ENCODE measurements at places on chromosomes 5 and 9.

DNA sequence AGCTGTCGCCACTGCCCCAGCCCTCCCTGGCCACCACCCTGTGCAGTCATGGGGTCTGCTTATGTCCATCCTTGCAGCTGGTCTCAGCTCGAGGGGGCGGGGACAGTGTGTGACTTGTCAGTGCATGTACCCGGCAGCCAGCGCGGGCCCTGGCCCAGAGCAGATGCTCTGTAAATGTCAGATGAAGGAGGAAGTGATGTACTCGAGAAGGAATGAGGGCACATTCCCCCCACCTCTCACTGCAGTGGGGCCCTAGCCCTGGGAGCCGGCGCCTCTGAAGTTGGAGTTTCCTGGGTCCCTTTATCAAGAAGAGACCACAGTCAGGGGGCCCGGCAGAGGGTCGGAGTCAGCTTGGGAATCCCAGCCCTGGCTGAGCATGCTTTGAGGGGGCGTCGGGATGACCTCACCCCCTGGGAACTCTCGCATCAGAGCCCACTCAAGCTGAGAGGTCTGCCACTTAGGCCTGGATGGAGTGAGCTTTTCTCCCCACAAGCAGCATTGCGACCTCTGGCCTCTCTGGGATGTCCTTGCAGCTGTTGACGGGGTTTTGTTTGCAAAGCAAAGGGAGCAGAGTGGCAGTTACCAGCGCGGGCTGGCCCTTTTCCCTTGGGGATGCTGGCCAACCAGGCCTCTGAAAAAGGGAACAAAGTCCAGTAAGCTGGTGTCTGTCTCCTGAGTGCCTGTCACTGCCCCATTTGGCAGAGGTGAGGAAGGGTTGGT is 19.0 kb downstream of the NEURL1B start:
- no peak for DNase-seq

- DNase-seq: no peak
Observed at GRCh38 chr9:128910906-128911305, 9.9 kb upstream of the PHYHD1 start.

DNA sequence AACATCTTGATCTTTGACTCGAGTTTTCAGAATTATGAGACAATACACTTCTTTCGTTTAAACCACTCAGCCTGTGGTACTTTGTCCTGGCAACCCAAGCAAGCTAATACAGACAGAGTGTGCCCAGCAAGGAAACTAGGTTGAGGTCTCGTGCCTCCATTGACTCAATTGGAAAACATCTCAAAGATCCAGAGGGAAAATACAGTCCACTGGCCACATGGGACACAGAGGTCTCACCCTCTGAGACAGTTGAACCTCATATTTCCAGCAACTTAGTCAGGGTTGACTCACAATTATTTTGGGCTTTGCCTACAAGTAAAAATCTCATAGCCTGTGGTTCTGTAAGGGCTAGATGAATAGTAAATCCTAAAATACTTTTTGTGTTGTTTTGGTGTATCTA is 631.5 kb downstream of the MTRR start:
- DNase-seq: no peak

- no peak for DNase-seq
Observed at GRCh38 chr5:135571066-135571609, 7.7 kb downstream of the CXCL14 start.

DNA sequence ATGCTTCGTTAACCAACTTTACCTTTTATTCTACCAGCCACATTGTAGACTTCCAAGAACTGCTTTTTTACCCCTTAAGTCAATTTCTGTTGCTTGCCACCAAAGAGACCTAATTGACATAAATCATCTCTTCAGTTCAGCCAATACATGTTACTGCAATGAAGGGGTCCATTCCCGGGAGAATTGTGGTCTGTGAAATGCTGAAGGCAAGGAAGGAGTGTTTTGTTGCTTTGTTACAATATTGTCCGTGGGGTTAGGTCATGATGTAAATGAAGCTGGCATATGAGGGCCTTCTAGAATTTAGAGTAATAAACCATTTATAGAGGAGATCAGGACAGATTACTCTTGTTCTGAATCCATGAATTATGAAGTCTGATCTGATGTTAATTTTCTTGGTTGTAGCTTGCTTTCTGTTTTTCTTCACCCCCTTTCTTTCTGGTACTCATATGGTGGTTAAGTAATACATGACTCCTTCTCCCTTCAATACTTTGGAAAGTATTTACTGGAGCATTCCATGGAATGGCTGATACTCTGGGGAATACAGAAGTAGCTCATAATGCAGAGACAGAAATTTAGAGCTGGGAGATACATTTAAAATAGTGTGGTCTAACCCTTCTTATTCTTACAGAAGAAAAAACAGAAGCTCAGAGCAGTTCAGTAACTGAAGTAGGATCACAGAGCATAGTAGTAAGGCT is 297.0 kb upstream of the CLINT1 start:
- DNase-seq: no peak

All from GM12892 (cell line).